ENCODE measurements at places on chromosomes 2 and 18.

GRCh38 chr2:149039213-149039724 is 770 bp downstream of the LYPD6B start:
- no peak for DNase-seq

DNA sequence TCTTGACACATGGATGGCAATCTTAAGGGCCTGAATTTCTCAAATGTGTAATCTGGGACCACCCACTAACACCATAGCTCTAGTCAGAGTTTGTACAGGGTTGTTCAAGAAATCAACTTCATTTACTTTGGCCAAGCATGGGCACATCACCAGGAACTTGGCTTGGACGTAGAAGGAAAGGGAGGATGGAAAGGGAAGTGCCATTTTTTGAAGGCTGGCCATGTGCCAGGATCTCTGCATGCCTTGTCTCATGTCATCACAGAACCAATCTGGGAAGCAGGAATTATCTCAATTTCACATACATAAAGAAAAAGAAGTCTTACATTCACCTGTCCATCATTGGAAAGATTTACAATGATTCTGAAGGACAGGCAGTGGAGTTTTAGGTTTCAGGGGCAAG is 128.1 kb downstream of the ANTXR1 start:
- DNase-seq = peak; percentile 57

DNA sequence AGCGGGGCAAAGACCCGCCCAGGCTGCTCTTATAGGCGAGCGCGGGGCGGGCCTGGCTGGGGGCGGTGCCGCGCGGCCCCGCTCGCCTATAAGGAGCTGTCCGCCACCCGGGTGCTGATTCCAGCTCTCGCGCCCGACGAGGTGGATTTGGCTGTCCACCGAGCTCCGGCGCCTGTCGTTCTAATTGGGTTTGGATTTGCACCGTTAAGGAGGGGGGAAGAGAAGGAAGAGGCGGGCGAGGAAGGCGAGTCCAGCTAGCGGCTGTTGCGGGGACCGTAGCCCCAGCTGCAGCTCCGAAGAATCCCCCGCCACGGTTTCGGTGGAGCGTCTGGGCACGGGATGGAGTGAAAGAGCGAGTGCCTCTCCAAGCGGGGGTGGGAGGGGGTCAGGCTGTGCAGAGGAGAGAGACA is at the start of gene CNTNAP5:
TSS of gene CNTNAP5 (plus strand) at position 117 of the 410 bp plus-strand sequence. CDS start 364 bp downstream, outside the sequence.
- DNase-seq = no peak

GRCh38 chr2:213688133-213688532 is 403.9 kb downstream of the SPAG16 start:
- DNase-seq = no peak

All from inflammatory macrophage (primary cell).